Naive thymus-derived CD4-positive, alpha-beta T cell (primary cell): ENCODE measurements at places on chromosomes 3 and 15. TPM values are rescaled to one million over a fixed set of nuclear protein-coding genes. Genes with fewer than 3 reads are reported as not detected.
A peak's percentile ranks its signal among the peaks of the same experiment; 100 is the strongest.

GRCh38 chr3:117117188-117117936 lies 407.8 kb downstream of the TUSC7 start:
- no peak for DNase-seq

GRCh38 chr3:30498587-30498967 lies 107.8 kb upstream of the TGFBR2 start:
- no peak for DNase-seq

Gene CKMT1A
- not detected in 2 replicates for total RNA-seq

- DNase-seq, result no peak
Observed at GRCh38 chr3:113265231-113265630, 53.9 kb downstream of the BOC start.

- DNase-seq, result no peak
Observed at GRCh38 chr3:127949446-127950055, 34.5 kb downstream of the KBTBD12 start.

GRCh38 chr3:95217661-95218060 lies 1154.8 kb downstream of the NSUN3 start:
- DNase-seq, result no peak

DNA sequence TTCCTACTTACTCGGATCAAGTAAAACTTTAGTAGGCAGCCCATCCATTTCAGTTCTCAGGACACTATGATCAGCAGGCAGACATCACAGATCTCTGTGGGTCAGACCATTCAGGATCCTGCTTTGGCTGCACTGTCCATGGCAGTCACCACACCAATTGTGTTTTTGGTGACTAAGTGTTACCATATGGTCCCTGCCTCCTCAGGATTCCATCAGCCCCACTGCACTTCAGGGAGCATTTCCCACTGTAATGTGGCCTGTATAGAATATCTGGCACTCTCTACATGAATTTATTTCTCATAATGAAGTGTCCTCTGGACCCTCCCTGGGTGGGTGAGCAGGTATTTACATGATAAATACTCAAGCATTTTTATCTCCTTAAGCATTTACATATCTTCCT lies 41.3 kb downstream of the ZNF445 start:
- no peak for DNase-seq

Gene SLC24A5
- not detected for total RNA-seq

DNA sequence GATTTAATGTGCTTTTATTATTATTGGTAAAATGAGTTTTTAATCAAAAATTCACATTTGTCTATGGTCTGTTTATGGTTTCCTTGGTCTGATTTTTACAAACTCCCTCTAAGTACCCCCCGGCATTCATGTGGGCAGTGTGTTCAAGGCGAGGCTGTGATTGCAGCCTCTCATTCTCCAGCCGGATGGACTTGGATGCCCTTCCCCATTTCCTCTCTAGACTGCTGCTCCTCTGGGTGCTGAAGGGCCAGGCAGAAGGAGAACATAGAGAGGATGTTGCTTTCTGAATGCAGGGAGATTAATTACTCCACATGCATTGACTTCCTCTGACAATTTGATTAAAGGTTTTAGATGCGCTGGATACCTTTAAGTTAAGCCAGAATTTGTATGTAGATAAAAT lies 3.9 kb upstream of the TMC3 start:
- no peak for DNase-seq

Gene SEMA3F
- 0.69 TPM for total RNA-seq

Gene CHRM5
- not detected in 2 replicates for total RNA-seq

GRCh38 chr3:65732051-65732935 lies 306.4 kb downstream of the MAGI1 start:
- peak; percentile 5 for DNase-seq

- DNase-seq, result no peak
Observed at GRCh38 chr15:71272932-71273331, 157.7 kb downstream of the THSD4 start.

- no peak for DNase-seq
Observed at GRCh38 chr3:52451237-52452083, 2.4 kb downstream of the TNNC1 start.

Gene CAMKV
- not detected for total RNA-seq

DNA sequence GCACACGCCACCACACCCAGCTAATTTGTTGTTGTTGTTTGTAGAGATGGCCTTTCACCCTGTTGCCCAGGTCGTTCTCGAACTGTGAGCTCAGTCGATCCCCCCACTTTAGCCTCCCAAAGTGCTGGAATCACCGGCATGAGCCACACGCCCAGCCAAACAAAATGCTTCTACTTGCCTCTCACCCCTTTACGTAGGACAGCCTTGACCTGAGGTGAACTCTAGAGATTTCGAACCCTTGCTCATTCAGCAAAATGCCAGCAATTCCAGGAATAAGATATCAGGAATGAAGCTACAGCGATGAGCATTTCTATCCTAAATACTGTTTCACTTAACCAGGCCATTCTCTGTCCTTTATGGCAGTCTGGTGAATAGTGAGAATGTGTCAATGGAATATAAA lies 135.0 kb downstream of the LRRK1 start:
- no peak for DNase-seq

DNA sequence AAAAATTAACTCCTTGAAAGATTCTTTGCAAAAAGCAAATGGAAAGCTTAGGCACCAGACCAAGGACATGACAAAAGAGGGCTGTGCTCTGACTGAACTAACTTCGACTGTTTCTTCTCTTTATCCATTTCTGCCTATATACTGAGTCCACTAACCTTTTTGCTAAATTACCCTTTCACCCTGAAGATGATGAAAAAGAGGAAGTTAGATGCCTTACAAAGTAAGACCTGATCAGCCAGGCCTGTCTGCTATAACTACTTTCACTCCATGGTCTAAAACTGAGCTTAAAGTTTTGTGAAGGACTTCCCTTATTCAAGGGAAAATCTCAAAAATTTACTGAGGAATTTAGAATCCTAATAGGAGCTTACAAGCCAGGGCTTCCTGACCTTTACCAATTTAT lies 6.2 kb upstream of the IGSF10 start:
- no peak for DNase-seq

GRCh38 chr3:102297072-102297658 lies 137.7 kb upstream of the ZPLD1 start:
- DNase-seq, result no peak

DNA sequence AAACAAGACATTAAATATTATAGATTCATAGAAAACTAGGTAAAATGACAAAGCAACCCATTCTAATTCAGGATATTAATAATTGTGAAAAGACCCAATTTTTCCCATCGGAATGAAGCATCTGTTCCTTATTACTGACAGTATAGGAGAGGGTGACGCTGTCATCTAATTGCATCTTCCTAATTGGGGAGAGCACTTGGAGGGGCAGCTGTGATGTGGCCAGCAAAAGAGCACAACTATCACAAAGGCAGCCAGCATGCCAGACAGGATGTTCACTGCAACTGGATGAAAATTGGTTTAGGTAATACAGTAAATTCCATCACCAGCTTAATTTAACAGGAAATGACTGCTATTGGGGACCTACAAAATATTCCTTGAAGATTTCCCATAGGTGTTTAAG lies 21.9 kb upstream of the MINAR1 start:
- DNase-seq, result no peak

Gene SCAMP5
- total RNA-seq, result 8.8 TPM

GRCh38 chr15:74794248-74794969 lies 12.5 kb downstream of the CSK start:
- no peak for DNase-seq

DNA sequence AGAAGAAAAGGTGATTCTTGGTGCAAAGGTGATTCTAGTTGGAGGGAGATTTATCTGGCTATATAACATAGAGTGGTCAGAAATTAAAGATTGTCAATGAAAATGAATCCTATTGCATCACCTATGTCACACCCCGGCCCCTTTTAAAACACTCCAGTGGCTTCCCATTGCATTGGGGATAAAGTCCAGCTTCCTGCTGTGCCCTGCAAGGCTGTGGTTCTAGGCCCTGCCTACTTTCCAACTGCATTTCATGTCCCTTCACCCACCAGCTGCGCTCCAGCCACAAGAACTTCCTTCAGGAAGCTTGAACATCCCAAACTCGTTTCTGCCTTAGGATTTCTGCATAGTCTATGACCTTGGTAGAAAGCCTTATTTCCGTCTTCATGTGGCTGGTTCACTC lies 118.7 kb upstream of the UMPS start:
- DNase-seq, result no peak

DNA sequence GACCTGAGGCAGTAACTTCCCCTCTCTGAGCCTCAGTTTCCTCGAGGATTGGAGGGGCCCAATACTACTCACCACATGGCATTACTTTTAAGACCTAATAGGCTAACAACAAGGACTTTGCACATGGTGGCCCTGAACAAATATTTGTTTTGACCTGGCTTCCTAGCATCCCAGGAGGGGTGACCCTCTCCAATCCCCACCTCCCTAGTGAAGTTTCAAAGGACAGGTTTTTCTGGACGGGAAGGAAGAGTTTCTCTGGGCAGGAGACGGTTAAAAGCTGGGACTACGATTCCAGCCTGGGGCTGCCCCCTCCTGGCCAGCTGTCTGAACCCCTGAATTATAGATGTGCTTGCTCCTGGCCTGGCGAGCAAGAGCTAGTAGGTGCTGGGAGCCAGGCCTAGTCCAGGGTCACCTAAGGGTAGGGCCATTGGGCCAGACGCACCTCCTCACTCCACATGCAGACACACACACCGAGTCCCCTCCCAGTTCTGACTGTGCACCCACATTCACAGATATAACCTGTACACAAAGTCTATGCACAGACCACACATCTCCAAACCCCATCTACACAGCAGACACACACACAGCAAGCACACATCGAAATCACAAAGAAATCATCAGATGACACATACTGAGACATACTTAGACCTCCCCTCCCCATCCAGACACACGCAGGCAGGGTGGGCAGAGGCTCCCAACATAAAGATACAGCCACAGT lies 2.7 kb upstream of the ISL2 start:
- DNase-seq, result no peak

DNA sequence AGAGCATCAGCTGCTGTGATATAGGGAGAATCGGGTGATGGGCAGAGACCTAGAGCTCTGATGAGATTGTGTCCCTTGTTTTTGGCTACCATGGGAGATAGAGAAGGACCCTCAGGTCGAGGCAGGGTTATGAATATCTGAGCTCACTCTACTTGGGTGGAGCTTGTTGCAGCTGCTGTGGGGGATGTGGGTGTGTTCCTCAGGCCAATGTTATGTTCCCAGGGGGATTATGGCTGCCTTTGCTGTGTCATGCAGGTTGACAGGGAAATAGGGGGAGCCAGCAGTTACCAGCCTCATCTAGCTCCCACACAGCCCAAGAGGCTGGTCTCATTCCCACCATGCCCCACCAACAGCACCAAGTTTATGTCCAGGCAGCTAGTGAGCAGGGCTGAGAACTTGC lies 131.5 kb downstream of the TRIM42 start:
- no peak for DNase-seq

Gene MAGI1
- total RNA-seq, result not detected

DNA sequence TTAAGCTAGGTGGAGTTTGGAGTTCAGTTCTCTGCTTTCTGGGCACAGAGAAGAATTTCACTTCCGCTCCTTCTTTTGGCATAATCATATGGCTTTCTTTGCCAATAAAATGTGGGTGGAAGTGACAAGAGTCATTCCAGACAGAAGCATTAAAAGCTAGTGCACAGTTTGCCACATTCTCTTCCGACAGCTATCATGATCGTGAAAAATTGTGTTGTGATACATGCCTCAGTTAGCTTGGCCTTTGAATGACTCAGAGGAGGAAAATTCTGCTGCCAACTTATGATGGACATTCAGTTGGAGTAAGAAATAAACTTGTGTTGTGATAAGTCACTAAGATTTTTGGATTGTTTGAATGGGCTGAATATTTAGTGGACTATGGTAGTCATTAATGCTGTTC lies 291.7 kb upstream of the SATB1 start:
- no peak for DNase-seq

Gene RETNLB
- not detected for total RNA-seq

Gene SPINK8
- not detected in 2 replicates for total RNA-seq

GRCh38 chr3:55042591-55042990 lies 114.7 kb upstream of the LRTM1 start:
- no peak for DNase-seq

Gene SERPINI2
- total RNA-seq, result not detected in 2 replicates

GRCh38 chr3:107861904-107862303 lies 228.9 kb downstream of the CD47 start:
- no peak for DNase-seq

DNA sequence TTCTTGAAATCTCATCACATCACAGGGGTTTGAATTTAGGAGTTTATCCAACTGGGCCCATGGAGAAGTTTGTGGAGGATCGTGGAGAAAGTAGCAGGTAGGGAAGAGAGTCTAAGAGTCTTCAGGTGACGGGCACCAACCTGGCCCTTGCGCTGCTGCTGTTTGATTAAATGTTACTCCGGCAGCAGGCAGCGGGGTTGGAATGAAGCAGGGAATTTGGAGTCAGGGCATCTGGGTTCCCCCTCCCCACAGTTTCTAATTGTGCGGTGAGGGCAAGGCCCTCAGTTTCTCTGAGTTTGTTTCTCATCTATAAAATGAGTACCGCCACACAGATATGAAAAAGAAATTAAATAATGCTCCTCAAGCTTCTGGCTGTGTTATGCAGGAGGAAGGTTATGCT lies 182.9 kb upstream of the RGMA start:
- no peak for DNase-seq

GRCh38 chr15:100767001-100767825 lies 112.4 kb upstream of the ALDH1A3 start:
- no peak for DNase-seq
